ENCODE measurements at places on chromosomes 2 and 18. TPM values are rescaled to one million over a fixed set of nuclear protein-coding genes. Genes with fewer than 3 reads are reported as not detected.

Gene NAT8
- not detected for total RNA-seq

Gene BOLL
- not detected for total RNA-seq

Gene SIX3
- not detected for total RNA-seq

Gene ANKRD44
- total RNA-seq, result 51.8 TPM

Gene EGR4
- total RNA-seq, result not detected

Gene NYAP2
- not detected for total RNA-seq

Gene SATB2
- total RNA-seq, result 2.2 TPM

Gene DCDC2C
- total RNA-seq, result not detected

Gene FAM161A
- total RNA-seq, result 0.96 TPM

Gene RMDN2
- total RNA-seq, result 12.5 TPM

Gene TRIM43
- not detected for total RNA-seq

Gene CBLN2
- total RNA-seq, result 0.40 TPM

Gene PAIP2B
- total RNA-seq, result 15.1 TPM

Gene RTP5
- not detected for total RNA-seq

- no peak overlapping the region for H3K27ac ChIP-seq
- no peaks in the 10 kb centered on the region for H3K36me3 ChIP-seq
- no peak for ATAC-seq
- H3K4me1 ChIP-seq, result no peaks in the 10 kb centered on the region
- H3K4me3 ChIP-seq, result no peak overlapping the region
- H3K27me3 ChIP-seq, result no peaks in the 10 kb centered on the region
Measured at GRCh38 chr2:97716695-97717612, 3.6 kb downstream of the ZAP70 start.

DNA sequence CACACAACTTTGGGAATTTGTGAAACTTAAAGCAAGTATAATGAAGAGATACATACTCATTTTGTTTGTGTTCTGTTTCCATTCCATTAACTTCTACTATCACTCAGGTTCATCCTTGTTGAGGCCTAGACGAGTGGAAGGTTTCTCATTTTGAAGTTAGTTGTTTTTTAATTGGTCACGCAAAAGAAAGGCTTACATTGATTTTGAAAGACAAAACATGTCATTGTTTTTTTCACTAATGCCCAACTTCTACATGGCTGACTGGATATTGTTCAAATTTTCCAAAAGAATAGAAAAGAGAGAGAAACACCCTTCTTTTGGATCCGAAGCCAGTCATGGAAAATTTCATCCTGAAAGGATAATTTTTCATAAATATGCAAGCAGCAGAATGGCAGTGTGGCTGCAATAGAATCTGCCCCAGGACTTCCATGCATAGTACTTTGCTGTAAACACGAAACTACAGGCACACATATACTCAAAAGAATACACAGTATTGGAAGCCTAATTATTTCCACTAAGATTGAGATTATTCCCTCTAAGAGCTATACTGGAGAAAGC lies 27.4 kb downstream of the PRKCE start:
- H3K27ac ChIP-seq, result no peak overlapping the region
- no peaks in the 10 kb centered on the region for H3K36me3 ChIP-seq
- H3K4me3 ChIP-seq, result no peak overlapping the region
- no peaks in the 10 kb centered on the region for H3K4me1 ChIP-seq
- no peak for ATAC-seq

- no peaks in the 10 kb centered on the region for H3K36me3 ChIP-seq
- H3K4me3 ChIP-seq, result no peak overlapping the region
- H3K27me3 ChIP-seq, result no peaks in the 10 kb centered on the region
- ATAC-seq, result no peak
Measured at GRCh38 chr2:236604575-236605344, 35.1 kb downstream of the ACKR3 start.

DNA sequence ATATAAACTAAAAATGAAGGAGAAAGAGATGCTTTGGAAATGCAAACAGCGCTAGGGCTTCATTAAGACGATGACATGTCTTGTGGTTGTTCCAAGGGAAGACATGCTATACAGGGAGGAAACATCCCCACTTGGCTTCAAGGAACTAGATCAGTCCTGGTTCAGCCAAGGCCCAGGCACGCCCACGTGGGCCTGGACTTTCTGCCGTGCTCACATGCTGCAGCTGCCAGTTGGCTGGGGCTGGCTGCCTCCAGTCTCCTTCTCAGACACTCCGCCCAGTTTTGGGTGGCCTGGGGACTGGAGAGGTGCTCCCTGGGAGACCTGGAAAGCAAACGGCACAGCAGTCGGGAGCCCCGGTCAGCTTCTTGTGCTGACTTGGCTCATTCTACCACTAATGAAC lies 109.6 kb downstream of the GLI2 start:
- ATAC-seq, result peak; percentile 82
- no peak overlapping the region for H3K4me3 ChIP-seq
- H3K36me3 ChIP-seq, result no peaks in the 10 kb centered on the region
- H3K27ac ChIP-seq, result no peak overlapping the region
- no peaks in the 10 kb centered on the region for H3K27me3 ChIP-seq

DNA sequence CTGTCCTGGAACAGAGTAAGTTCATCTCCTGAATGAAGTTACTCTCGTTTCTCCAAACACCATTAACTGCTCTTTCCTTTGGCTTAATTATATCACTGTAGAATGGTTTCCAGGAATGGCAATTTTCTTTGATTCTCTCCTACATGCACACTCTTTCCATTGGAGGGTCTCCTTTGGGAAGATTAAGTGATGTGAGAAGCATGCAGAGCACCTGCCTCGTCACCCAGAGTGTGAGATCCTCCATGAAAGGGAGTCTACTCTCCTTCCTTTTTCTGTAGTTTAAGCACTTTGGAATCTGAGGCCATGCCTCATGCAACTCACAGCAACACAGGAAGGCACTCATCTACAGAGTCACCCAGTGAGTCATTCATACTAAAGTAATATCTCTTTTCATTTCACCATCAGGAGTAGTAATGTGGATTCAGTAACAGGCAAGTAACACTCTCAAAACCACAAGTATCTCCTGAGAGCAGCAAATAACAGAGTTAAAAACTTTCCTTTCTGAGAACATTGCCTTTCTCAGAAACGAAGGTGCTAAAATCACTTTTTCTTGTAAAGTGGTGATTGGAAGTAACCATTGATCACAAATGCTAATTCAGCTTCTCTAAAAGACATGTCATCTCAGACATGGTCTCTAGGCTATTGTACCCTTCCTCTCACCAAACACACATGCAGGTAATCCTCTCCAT lies 52.8 kb upstream of the IL1RL1 start:
- no peaks in the 10 kb centered on the region for H3K36me3 ChIP-seq
- H3K4me1 ChIP-seq, result no peaks in the 10 kb centered on the region
- H3K27me3 ChIP-seq, result peaks cover 11% of the 10 kb centered on the region
- no peak overlapping the region for H3K4me3 ChIP-seq
- ATAC-seq, result no peak

GRCh38 chr2:43605079-43605655 lies 9.3 kb upstream of the THADA start:
- no peak for ATAC-seq
- no peaks in the 10 kb centered on the region for H3K36me3 ChIP-seq

GRCh38 chr2:16321872-16322271 lies 343.8 kb downstream of the CYRIA start:
- no peaks in the 10 kb centered on the region for H3K4me1 ChIP-seq
- H3K4me3 ChIP-seq, result no peak overlapping the region
- no peaks in the 10 kb centered on the region for H3K27me3 ChIP-seq
- H3K27ac ChIP-seq, result no peak overlapping the region
- no peaks in the 10 kb centered on the region for H3K36me3 ChIP-seq

- no peaks in the 10 kb centered on the region for H3K36me3 ChIP-seq
- no peak overlapping the region for H3K27ac ChIP-seq
- H3K4me3 ChIP-seq, result no peak overlapping the region
- H3K4me1 ChIP-seq, result peaks cover 34% of the 10 kb centered on the region
Measured at GRCh38 chr2:85240055-85240454, 87.7 kb downstream of the TGOLN2 start.

- no peaks in the 10 kb centered on the region for H3K4me1 ChIP-seq
- no peak overlapping the region for H3K27ac ChIP-seq
- ATAC-seq, result no peak
- H3K4me3 ChIP-seq, result no peak overlapping the region
- no peaks in the 10 kb centered on the region for H3K36me3 ChIP-seq
- peaks cover 6% of the 10 kb centered on the region for H3K27me3 ChIP-seq
Measured at GRCh38 chr2:100482741-100483140, 12.5 kb downstream of the NMS start.

DNA sequence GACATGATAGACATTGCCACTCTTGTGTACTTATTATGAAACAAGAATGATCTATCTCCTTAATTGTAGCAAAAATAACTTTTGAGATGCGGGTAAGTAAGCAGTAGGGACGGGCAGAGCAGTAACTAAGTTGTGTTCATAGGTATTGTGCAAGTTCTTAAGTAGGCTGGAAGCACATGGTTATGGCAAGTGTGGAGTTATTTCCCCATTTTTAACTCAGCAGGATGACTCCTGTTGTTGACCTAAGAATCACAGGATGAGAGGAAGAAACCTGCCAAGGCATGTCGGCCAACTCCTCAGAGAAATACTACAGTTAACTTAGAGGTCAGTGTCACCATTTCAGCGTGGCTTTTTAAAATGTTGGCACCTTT lies 51.1 kb upstream of the FN1 start:
- H3K27ac ChIP-seq, result no peak overlapping the region
- peak; percentile 68 for ATAC-seq
- no peak overlapping the region for H3K4me3 ChIP-seq
- no peaks in the 10 kb centered on the region for H3K27me3 ChIP-seq

DNA sequence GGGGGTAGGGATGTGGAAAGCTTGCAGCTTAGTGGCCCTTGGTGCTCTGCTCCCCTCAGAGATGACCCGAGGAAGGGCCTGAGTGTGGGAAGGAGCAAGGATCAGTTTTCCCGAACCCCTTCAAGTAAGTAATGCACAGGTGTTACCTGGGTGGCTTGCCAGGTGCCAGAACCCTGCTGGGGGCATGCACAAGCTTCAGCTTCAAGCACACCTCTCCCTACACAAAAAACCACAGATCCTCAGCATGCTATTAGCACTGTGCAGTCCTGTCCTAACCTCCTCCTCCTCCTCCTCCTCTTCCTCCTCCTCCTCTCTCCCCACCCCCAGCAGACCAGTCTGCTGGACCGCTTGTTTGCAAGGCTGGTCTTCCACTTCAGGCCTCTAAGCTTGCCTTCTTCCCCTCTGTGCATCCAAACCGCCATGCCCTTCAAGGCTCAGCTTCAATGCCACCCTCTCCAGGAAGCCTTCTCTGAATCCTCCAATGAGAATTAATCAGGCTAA lies 114.8 kb downstream of the ACAA2 start:
- H3K4me3 ChIP-seq, result no peak overlapping the region
- no peaks in the 10 kb centered on the region for H3K27me3 ChIP-seq
- H3K36me3 ChIP-seq, result no peaks in the 10 kb centered on the region

DNA sequence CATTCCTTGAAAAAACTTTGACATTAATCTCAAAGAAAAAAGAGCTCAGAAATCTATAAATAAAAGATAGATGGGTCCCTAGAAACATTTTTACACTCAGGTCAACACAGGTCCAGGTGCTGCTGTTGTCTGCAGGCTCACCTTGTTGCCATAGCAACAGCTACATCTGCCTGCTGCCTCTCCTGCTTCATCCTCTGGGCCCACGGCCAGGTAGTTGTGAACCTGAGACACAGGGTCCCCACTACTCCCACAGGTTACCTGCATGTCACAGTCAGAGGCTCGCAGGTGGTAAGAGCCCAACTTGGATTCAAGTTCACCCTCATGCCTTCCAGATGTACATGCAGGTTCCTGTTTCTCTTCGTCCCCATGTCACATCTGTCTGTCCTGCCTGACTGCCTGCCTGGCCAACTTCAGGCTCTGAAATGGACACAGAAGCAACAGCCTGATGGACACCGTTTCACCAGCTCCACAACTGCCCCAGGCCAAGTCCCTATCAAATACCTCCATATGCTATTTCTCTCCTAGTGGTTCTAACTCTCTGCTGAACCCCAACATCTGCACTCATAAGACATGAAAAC lies 88.3 kb upstream of the SALL3 start:
- no peaks in the 10 kb centered on the region for H3K36me3 ChIP-seq
- H3K4me1 ChIP-seq, result no peaks in the 10 kb centered on the region
- no peak overlapping the region for H3K27ac ChIP-seq
- no peaks in the 10 kb centered on the region for H3K27me3 ChIP-seq
- ATAC-seq, result no peak
- H3K4me3 ChIP-seq, result no peak overlapping the region

DNA sequence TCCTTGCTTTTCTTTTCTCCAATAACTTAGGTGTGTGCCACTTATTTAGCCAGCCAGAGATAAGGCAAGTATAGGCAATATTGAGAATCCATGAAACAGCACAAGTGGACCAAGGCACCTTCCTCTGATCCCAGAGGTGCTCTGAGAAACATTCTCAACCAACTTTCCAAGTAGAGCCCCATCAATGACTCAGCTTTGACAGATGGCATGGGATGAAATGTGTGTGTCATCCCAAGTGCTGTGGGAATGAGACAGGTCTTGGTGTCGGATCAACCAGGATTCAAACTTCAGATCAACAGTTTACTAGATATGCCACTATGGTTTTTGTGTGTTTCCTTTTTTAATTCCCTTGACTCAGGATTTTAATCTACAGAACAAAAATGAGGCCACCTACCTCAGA lies 164.0 kb downstream of the GRB14 start:
- no peak overlapping the region for H3K4me3 ChIP-seq
- ATAC-seq, result no peak

DNA sequence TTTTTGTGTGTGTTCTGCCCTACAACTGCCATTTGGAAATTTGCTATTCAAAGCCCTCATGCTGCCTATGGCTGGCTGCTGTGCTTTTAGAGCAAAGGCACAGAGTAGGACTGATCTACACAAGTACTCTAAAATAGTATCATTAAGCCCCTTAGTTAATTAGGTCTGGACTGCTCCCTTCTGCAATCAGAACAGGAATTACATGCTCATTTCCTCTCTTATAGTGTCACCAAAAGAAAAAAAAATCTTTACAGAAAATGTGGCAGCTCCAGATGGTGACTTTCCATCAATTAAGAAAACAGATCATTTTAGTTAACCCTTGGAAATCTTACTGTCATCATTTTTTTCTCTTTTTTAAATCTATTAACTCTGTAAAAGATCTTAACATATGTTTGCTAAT lies 337.5 kb downstream of the RIT2 start:
- H3K27ac ChIP-seq, result no peak overlapping the region
- H3K4me1 ChIP-seq, result no peaks in the 10 kb centered on the region
- H3K36me3 ChIP-seq, result no peaks in the 10 kb centered on the region
- no peak overlapping the region for H3K4me3 ChIP-seq
- no peak for ATAC-seq

GRCh38 chr2:60554074-60554645 lies 706 bp upstream of the BCL11A start:
- H3K27me3 ChIP-seq, result peaks cover 97% of the 10 kb centered on the region
- H3K4me3 ChIP-seq, result peak overlapping the region; percentile 43
- ATAC-seq, result no peak
- no peaks in the 10 kb centered on the region for H3K36me3 ChIP-seq
- no peaks in the 10 kb centered on the region for H3K4me1 ChIP-seq
- peak overlapping the region; percentile 82 for H3K27ac ChIP-seq

GRCh38 chr18:59271606-59272220 lies 1.5 kb downstream of the RAX start:
- no peak for ATAC-seq
- H3K36me3 ChIP-seq, result no peaks in the 10 kb centered on the region
- H3K4me3 ChIP-seq, result no peak overlapping the region
- peaks cover 100% of the 10 kb centered on the region for H3K27me3 ChIP-seq
- peaks cover 21% of the 10 kb centered on the region for H3K4me1 ChIP-seq
- no peak overlapping the region for H3K27ac ChIP-seq
